ENCODE measurements at places on chromosomes 5 and 9. TPM values are rescaled to one million over a fixed set of nuclear protein-coding genes. Genes with fewer than 3 reads are reported as not detected.

Gene MOCS2
- total RNA-seq, result 33.9 TPM

Gene WNT8A
- not detected for total RNA-seq

Gene ABO
- total RNA-seq, result not detected

Gene MRRF
- total RNA-seq, result 33.0 TPM

Gene MAPK9
- 35.4 TPM for total RNA-seq

Gene GDNF
- 0.25 TPM for total RNA-seq

Gene PRRC1
- total RNA-seq, result 49.9 TPM

Gene SAXO1
- not detected for total RNA-seq

Gene GOLPH3
- 105 TPM for total RNA-seq

Gene SMIM33
- total RNA-seq, result not detected

Gene SLC6A3
- not detected for total RNA-seq

Gene STPG3
- not detected for total RNA-seq

Gene KIF3A
- total RNA-seq, result 14.9 TPM

Gene TIMD4
- not detected for total RNA-seq

Gene PALM2AKAP2
- 20.4 TPM for total RNA-seq

Gene MRPL41
- total RNA-seq, result 46.2 TPM

Gene RAB14
- total RNA-seq, result 24.4 TPM

Gene MAMDC4
- total RNA-seq, result 3.1 TPM

Gene SPACA9
- total RNA-seq, result 2.1 TPM

Gene ZNF782
- 3.3 TPM for total RNA-seq

Gene IFNA13
- total RNA-seq, result not detected

Gene FAM169A
- 3.2 TPM for total RNA-seq

Gene OTULIN
- 27.4 TPM for total RNA-seq

Gene SLIT3
- 2.5 TPM for total RNA-seq

Gene EQTN
- total RNA-seq, result not detected

Gene PRKACG
- total RNA-seq, result not detected

Gene MLANA
- not detected for total RNA-seq

Gene MAN2A1
- total RNA-seq, result 99.5 TPM

Gene IL5
- total RNA-seq, result not detected

Gene CYFIP2
- 22.9 TPM for total RNA-seq

Gene PCDHB12
- under 0.01 TPM for total RNA-seq

Gene SLC27A6
- total RNA-seq, result 2.2 TPM

Gene SET
- total RNA-seq, result 611 TPM

Gene RNF44
- total RNA-seq, result 1.00 TPM

Gene CTXN3
- total RNA-seq, result not detected

Gene MCC
- total RNA-seq, result 19.0 TPM

Gene IGIP
- 8.2 TPM for total RNA-seq

Gene ATP6V0E1
- 202 TPM for total RNA-seq

Gene PCDHB16
- 0.33 TPM for total RNA-seq

Gene SLC24A2
- total RNA-seq, result under 0.01 TPM

Gene FGFR4
- total RNA-seq, result 0.62 TPM

Gene ANGPTL2
- 24.1 TPM for total RNA-seq

Gene PCSK5
- total RNA-seq, result 6.4 TPM

Gene ADAMTSL1
- total RNA-seq, result 60.6 TPM

Gene INPP5E
- 9.1 TPM for total RNA-seq

Gene CCNI2
- not detected for total RNA-seq

Gene FOXD4L4
- 0.22 TPM for total RNA-seq
